ENCODE measurements at places on chromosomes 3 and 15.

- no peak for DNase-seq
Observed at GRCh38 chr3:135085652-135086436, 290.8 kb downstream of the EPHB1 start.

DNA sequence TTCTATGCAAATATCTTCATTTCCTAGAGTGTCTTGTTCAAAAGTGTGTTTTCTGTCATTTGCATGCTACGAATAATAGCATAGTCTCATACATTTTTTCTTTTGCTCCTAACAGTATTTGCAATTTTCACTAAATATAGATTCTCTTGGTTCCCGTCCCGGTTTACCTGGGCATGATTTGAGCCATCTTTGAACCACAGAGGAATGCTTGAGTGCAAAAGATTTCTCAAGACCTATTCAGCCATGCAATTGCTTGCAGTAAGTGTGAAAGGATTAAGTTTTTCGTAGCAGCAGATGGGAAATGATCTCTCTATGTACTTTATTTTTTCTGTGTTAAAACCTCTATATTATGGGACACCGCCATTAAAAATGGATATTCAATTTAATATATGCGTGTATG is 733.0 kb downstream of the ZPLD1 start:
- DNase-seq, result no peak

DNA sequence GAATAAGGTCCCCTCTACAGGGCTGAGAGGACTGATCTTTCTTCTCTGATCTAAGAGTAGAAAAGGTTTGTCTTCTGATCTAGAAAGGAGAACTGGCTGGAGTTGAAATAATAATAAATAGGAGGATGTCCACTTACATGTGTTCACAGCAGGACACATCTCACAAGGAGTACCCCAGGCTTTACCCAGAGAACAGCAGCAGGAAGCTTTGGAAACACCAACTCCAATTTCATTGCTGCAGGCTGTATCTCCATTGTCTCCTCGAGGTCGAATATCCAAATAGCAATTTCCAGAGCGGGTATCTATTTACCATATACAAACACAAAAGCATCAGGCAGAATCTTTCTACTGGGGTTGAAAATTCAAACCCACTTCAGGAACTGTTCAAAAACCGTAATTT is 136.6 kb downstream of the DUT start:
- DNase-seq, result no peak

GRCh38 chr3:127156338-127157050 is 36.4 kb upstream of the PRR23E start:
- DNase-seq, result no peak

DNA sequence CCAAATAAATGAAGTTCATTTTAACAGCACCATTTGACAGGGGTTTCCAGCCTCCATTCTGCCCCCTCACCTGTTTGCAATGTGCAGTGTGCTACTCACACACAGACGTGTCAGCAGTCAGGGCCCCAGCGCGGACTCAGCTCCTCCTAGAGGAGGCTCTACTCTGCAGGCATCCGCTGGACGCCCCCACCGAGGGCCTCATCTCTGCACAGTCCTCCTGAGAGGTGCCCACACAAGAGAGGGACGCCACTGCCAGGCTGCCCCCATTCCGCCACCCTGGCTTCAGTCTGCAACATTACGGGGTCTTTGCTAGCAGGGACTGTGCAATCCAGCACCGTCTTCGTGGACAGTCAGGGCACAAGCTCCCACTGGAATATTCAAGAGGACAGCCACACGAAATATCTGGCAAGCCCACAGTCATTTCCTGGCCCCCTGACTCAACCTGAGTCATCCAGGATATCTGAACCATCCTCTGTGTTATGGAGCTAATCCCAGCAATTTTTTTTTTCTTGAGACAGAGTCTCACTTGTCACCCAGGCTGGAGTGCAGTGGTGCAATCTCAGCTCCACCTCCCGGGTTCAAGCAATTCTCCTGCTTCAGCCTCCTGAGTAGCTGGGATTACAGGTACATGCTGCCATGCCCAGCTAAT is 255.0 kb downstream of the OCA2 start:
- peak; percentile 85 for DNase-seq

GRCh38 chr3:119507404-119507803 is 9.1 kb downstream of the TIMMDC1 start:
- no peak for DNase-seq
